ENCODE measurements at places on chromosomes 13 and 19.

GRCh38 chr19:35959968-35960320 is 23.8 kb downstream of the LRFN3 start:
- DNase-seq: no peak

GRCh38 chr19:39483141-39483540 is 2.5 kb downstream of the TIMM50 start:
- DNase-seq: no peak

- DNase-seq: no peak
These were observed 3.2 kb downstream of the LSM4 start for GRCh38 chr19:18319591-18320135.

DNA sequence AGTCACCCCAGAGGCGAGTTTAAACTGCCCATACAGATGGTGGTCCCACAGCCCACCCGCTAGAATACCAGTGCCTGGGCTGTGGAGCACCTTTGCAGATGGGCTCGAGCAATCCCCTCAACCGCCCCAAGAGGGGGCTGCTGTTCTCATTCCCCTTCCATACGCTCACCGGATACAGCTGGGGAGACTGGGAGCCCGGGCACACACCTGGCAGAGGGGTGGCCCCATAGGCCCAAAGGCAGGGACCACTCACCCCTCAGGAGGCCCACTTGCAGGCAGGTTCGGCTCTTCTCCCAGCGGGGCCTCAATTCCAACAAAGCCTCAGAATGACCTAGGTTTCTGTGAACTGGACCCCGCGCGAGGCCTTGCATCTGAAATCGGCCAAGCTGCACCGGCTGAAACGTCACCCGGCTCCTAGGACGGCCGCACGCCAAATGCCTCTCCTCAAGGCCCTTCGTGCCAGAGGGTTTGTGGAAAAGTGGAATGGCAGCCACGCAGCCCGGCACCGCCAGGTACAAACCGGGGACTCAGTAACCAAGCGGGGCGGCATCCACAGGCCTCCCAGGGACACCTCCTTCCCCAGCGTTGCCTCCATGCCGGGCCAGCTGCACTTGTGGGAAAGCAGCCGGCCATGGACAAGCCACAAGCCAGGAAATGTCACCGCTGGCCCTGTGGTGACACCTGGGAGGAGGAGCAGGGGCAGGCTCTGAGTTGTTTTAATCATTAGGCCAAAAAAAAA is 18.7 kb downstream of the MLLT1 start:
- peak; percentile 62 for DNase-seq

- no peak for DNase-seq
These were observed 8.7 kb downstream of the SBK2 start for GRCh38 chr19:55528030-55528803.

DNA sequence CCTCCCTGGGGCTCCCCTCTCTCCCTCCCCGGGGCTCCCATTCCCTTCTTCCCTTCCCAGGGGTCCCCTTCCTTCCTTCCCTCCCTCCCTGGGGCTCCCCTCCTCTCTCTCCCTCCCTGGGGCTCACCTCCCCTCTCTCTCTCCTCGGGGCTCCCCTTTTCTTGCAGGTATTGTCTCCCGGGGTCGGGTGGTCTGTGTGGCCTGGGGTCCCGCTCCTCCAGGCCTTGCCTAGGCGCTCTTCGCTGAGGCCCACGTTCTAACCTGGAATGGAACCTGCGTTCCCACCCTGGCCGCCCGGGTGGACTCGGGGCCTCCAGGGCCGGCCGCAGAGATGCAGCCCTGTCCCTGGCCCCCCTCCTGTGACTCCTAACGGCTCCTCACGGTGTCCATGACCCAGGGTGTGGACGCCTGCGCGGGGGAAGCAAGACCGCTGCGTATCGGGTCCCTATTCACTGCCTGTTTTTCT is 940 bp upstream of the DCUN1D2 start:
- DNase-seq: no peak

DNA sequence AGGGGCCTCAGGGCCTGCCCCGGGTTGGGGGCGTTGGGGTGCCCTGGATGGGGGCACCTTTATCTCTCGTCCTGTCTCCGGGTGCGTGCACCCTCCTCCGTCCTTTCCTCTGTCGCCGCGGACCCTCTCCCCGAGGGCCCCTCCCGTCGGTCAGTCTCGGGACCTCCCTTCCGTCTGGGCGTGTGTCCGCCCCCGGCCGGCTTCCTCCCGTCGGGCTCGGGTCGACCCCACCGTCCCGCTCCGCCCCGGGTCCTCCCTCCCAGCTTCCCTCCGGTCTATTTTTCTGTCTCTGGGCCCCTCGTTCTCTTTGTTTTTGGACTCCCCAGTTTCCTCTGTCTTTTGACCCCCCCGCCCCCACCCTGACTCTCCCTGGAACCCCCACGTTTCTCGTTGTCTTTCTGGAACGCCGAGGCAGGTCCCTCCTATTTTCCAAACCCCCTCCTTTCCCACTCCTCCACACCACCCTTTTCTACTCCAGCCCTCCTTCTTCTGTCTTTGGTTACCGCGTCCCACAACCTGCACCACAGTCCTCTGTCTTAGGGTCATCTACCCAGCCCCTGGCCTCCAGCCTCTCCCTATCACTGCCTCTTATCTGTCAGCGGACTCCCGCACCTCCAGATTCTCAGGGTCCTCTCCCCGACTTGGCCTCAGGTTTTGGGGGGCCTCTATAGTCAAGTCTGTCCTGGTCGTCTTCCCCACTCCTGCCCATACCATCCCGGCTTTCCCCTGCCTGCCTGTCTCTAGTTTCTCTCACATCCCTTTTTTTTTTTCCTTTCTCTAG is 757 bp downstream of the EGLN2 start:
- DNase-seq: peak; percentile 60

DNA sequence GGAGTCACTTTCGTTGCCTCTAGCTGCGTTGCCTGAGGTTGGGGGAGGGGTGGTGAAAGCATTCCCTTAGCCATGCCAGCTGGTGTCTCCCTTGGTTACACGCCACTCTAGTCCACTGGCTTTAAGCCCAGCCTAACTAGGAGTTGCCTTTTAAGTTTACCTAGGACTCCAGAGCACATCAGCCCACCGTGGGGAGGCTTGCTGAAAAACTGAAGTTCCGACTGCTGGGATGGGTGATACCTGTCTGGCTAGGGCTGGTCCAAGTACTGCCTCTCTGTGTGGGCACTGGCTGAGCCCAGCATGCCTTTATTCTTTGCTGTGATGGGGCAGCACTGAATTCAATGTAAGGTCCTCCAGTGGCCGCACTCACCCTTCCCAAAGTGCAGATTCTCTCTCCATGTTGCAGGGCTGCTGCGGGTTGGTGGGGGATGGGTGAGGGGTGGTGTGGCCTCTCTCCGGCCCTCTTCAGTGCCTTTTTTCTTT is 11.8 kb upstream of the CEACAM1 start:
- no peak for DNase-seq

DNA sequence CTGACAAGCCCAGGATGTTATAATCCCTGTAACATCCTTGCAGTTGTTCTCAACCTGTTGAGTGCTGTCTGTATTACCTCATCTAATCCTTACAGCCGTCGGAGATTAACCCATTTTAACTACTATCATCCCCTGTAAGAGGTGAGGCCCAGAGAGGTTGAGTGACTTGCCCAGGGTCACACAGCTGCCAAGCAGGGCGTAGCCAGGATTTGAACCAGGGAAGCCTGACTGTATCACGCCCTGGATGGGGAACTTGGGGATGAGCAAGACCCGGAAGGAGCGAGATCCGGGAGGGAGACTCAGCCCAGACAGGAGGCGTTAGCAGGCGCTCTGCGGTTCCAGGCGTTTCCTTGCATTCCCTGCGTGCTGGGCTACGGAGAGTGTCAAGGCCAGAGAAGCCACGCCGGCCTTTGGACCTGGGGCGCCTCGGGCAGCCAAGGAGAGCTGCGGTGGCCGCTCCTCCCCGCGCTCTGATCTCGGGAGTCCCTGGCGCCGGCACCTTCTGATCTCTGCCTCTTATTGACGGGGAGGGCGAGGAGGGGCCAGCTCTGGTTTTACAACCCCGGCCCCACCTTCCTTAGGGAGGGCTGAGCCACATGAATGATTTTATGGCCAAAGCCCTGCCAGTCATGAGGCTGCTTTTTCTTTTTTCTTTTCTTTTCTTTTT is 6.2 kb downstream of the SULT2B1 start:
- no peak for DNase-seq

DNA sequence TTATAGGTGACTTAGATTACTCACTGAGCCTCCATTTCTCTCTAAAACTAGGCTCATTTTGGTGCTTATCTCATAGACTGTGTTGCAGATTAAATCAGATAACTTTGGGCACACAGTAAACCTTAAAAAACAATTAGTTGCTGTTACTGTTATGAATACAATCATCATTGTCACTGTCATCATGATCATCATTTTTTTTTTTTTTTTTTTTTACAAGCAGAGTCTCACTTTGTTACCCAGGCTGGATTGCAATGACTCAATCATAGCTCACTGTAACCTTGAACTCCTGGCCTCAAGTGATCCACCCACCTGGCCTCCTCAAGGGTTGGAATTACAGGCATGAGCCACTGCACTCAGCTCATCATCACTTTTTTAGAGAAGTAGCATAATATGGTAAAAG is 60.0 kb downstream of the VWA8 start:
- DNase-seq: peak; percentile 44

- peak; percentile 81 for DNase-seq
These were observed at the start of gene SYT5 for GRCh38 chr19:55179606-55180484. TSS of gene SYT5 (minus strand) at chr19:55180289. CDS start at chr19:55179041, 1,248 bp downstream.

GRCh38 chr19:44598880-44599279 is 14.5 kb upstream of the IGSF23 start:
- DNase-seq: no peak

DNA sequence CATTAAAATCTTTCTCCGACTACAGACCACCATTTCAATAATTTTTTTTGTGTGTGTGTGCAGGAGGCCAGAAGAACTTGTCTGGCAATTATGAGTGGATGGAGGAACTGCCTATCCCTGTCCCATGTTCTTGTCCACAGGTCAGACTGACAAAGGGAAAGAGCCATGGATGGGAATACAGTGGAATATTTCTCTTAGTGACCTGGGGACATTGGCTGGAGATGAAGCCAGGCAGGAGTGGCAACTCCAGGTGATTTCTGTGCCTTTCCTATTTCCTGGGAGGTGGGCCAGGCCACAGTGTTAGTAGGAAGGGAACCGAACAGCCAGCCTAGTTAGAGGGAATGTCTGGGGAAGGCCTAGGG is 3.7 kb downstream of the PSG9 start:
- no peak for DNase-seq

DNA sequence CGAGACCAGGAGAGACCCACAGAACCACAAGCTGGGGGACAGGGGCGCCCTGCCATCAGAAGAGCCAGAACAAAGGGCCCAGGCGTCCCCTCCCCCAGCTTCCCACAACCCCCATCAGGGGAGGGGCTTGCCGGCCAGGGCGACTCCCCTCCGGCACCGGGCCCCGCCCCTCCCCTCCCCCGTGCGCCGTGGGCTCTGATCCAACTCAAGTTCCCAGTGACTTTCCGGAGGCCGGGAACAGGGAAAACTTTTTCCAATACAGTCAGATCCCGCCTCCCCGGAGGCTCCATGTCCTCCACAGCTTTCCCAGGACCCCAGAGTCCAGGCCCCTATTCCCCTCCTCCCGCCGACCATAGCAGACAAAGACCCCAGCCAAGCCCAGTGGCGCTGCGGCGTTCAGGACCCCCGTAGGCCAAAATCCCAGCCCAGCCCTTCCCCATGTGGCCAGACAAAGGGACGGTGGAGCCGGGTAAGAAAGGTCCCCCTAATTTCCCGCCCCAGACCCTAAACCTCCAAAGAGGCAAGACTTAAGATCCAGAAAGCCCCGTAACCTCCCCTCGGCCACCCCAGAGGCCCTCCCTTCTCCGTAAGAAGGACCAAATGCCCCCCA is 673 bp downstream of the TEAD2 start:
- peak; percentile 52 for DNase-seq

- no peak for DNase-seq
These were observed 12.9 kb upstream of the F2RL3 start for GRCh38 chr19:16875584-16876555.

DNA sequence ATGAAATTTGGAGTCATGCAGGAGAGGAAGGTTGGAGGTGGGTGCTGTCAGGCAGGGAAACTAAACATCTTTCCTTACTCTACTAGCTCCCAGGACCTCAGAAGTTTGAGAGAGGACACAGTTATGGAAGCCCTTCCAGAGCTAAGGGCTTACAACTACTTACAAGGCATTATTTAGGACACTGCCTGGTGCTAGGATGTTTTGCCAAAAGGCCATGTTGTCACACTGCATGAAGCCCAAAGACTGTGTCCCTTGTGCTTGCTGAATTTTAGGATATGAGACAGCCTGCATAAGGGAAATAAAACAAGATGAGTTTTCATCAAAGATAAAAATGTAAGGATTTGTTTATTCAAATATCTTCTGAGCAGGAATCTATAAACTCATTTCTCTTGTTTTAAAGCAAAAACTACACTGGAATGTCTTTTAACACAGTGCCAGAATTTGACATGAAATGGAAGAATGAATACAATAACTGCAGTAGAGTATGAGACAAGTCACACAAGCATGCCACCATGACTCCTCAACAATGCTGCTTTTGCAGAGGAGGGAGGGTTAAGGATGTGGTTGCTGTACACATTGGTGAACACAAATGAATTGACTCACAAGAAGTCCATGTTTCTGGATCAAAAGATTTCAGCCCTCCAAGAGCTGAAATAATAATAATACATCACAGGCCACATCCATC is 258.4 kb downstream of the SPRY2 start:
- no peak for DNase-seq

DNA sequence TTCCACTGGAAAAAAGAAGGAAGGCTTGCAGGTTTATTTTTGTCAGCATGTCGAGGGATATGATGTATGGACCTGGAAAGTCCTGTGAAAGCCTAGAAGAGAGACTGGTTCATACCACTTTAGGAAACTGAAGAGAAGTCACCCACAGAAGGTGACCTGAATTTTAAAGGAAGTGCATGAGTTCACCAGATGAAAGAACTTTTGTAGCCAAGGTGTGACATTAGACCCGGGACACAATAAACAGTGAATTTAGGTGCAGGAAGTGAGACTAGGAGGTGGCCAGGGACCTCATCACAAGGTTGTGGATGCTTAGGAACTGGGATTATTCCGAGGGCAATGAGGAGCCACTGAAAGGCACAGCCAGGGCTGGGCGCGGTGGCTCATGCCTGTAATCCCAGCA is 79.1 kb downstream of the ZNF429 start:
- no peak for DNase-seq

DNA sequence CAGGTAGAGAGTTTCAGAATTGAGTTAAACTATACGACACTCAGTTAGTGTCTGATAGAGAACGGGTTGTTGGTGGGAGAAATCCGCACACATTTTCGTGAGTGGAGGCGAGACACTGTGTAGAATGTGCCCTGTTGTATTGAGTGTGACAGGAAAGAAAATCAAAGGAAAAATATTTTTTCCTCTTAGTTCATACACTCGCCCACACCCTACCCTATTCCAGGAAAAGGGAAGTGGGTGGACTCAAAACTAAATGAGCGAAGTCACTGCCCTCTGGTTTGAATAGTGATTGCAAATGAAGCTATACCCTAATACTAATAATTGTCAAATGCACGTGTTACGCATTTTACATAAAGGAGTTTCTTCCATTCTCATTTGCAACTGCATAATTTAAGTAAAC is 2.0 kb downstream of the ZNF347 start:
- no peak for DNase-seq

- no peak for DNase-seq
These were observed 126.9 kb downstream of the ITGBL1 start for GRCh38 chr13:101579281-101579802.

- no peak for DNase-seq
These were observed 353.8 kb downstream of the ENOX1 start for GRCh38 chr13:43432958-43433357.
